NCI-H1694 (cell line): ENCODE measurements at places on chromosomes 5 and 9.

DNA sequence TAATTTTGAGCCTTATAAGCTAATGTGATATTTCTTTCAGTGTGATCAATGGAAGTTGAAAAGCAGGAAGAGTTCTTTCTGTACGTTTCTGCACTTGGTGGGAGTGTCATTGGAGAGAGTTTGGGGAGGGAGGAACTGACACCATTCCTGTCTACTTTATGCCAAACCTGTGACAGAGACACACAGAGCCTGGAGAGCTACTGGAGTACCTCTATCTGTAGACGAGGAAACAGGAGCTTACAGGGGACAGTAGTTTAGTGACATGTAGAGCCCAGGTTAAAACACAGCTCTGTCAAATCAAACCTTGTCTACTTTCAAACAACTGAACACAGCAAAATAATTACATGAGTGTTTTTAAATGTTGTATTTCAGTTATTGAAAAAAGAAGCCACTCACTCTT lies 103.6 kb downstream of the PDE4D start:
- no peak for DNase-seq

- DNase-seq, result no peak
Observed at GRCh38 chr9:22068369-22068768, 59.3 kb upstream of the CDKN2B start.

GRCh38 chr9:5851445-5851844 lies 18.5 kb upstream of the ERMP1 start:
- no peak for DNase-seq

DNA sequence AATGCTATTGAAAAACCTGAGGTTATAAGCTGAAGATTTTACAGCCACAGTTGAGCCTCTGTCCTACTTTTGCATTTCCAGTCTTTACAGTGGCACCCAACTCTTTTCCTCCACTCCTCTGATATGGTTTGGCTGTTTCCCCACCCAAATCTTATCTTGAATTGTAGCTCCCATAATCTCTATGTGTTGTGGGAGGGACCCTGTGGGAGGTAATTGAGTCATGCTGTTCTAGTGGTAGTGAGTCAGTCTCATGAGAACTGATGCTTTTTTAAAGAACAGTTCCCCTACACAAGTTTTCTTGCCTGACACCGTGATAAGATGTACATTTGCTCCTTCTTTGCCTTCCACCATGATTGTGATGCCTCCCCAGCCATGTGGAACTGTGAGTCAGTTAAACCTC lies 646.1 kb upstream of the SEMA6A start:
- DNase-seq, result no peak

DNA sequence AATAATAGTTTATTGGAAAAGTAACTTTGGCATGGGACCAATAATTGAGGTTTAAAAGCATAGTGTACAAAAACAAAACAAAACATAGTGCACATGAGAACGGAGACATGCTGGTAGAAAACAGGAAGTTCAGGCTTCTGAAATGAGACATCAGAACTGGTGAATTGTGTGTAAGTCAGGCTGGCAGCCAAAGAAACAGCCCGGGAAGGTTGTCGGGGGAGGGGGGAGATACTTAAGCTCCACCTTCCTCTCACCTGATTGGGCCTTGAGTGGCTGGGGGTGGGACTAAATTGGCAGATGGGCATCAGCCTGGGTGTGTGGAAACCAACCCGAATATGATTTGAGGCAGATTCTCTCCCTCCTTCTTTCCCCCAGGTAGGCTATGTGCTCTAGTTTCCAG lies 256.3 kb downstream of the SMARCA2 start:
- DNase-seq, result no peak

- DNase-seq, result no peak
Observed at GRCh38 chr5:81017320-81017719, 57.2 kb downstream of the RASGRF2 start.
